Hair follicle dermal papilla cell (primary cell): ENCODE measurements at places on chromosomes 4 and X. TPM values are rescaled to one million over a fixed set of nuclear protein-coding genes. Genes with fewer than 3 reads are reported as not detected.

The SMIM10L2A gene
- total RNA-seq = 0.32 and 0.73 TPM in 2 replicates

The GPR50 gene
- total RNA-seq = not detected in 2 replicates

The DGKK gene
- not detected in 2 replicates for total RNA-seq

The CFAP99 gene
- not detected in 2 replicates for total RNA-seq

The FAM47A gene
- not detected in 2 replicates for total RNA-seq

The RIPPLY1 gene
- total RNA-seq = not detected in 2 replicates

The ARAP2 gene
- 6.7 and 7.0 TPM in 2 replicates for total RNA-seq

The PABPC1L2A gene
- total RNA-seq = not detected in 2 replicates

The FGB gene
- not detected in 2 replicates for total RNA-seq

The SMPX gene
- not detected in 2 replicates for total RNA-seq

The CT45A1 gene
- not detected in 2 replicates for total RNA-seq

The RAB33A gene
- total RNA-seq = 0.49 and 0.65 TPM in 2 replicates

The COL25A1 gene
- total RNA-seq = 2.4 and 4.1 TPM in 2 replicates

The PNMA6F gene
- total RNA-seq = not detected in 2 replicates

The SRPK3 gene
- total RNA-seq = 0.16 and 0.61 TPM in 2 replicates

The AADAT gene
- 6.1 and 8.9 TPM in 2 replicates for total RNA-seq

The IBSP gene
- 0.16 TPM in 1 of 2 replicates, not detected in the other for total RNA-seq

The LPAR4 gene
- 2.4 and 4.7 TPM in 2 replicates for total RNA-seq

The CTAG1B gene
- total RNA-seq = not detected in 2 replicates

The ODAPH gene
- not detected in 2 replicates for total RNA-seq

The CTAG2 gene
- 1.5 TPM in 1 of 2 replicates, not detected in the other for total RNA-seq

The CSAG2 gene
- not detected in 2 replicates for total RNA-seq

The FAM120C gene
- total RNA-seq = 7.7 and 9.2 TPM in 2 replicates

The TEX13D gene
- total RNA-seq = not detected in 2 replicates
